A549 treated with DMSO at 1 μM for 4 hours (cell line): ENCODE measurements at places on chromosomes 13 and 19. TPM values are rescaled to one million over a fixed set of nuclear protein-coding genes. Genes with fewer than 3 reads are reported as not detected.

The COMMD6 gene
- total RNA-seq: 133 to 161 TPM (median 152 TPM) in 5 replicates

The SIGLEC8 gene
- not detected in 5 replicates for total RNA-seq

The CLDN10 gene
- total RNA-seq: 0.22 to 0.62 TPM (median 0.35 TPM) in 4 of 5 replicates, not detected in the other

The TMEM38A gene
- 1.3 to 1.7 TPM (median 1.4 TPM) in 5 replicates for total RNA-seq

The NCAN gene
- 0.03 to 0.20 TPM (median 0.09 TPM) in 4 of 5 replicates, not detected in the other for total RNA-seq

The SULT2A1 gene
- not detected in 5 replicates for total RNA-seq

The ERICH4 gene
- total RNA-seq: not detected in 5 replicates

The DPY19L3 gene
- total RNA-seq: 11.4 to 14.9 TPM (median 13.8 TPM) in 5 replicates

The ZNF805 gene
- total RNA-seq: 1.5 to 2.6 TPM (median 2.1 TPM) in 5 replicates

The CFAP97D2 gene
- total RNA-seq: not detected in 5 replicates
